ENCODE measurements at places on chromosomes 2 and 18.

- DNase-seq = peak; percentile 23
Observed at GRCh38 chr2:71784734-71785511, 331.6 kb downstream of the DYSF start.

- no peak for DNase-seq
Observed at GRCh38 chr2:201448701-201449100, 2.6 kb downstream of the TRAK2 start.

DNA sequence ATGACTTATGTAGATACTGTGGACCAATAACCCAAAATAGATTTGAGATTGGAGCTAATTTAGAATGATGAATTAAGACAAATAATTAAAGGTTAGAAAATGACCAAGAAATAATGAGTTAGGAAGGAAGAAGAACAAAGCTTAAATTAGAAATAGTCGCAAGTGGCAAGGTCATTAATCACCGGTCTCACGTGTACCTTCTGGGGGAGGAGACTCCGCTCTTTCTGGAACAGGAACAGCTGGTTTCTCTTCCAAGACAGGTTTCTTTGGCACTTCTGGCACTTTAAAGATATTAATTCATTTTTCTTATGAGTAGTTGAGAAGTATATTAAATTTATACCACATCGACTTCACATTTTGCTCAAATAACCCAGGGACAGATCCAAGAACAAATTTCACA is 156.7 kb downstream of the TTN start:
- no peak for DNase-seq

- no peak for DNase-seq
Observed at GRCh38 chr2:30139131-30139870, 7.5 kb upstream of the YPEL5 start.

GRCh38 chr2:105546628-105546974 is 147.8 kb upstream of the FHL2 start:
- DNase-seq = peak; percentile 36

- no peak for DNase-seq
Observed at GRCh38 chr2:95024960-95025405, 525 bp upstream of the MAL start.

DNA sequence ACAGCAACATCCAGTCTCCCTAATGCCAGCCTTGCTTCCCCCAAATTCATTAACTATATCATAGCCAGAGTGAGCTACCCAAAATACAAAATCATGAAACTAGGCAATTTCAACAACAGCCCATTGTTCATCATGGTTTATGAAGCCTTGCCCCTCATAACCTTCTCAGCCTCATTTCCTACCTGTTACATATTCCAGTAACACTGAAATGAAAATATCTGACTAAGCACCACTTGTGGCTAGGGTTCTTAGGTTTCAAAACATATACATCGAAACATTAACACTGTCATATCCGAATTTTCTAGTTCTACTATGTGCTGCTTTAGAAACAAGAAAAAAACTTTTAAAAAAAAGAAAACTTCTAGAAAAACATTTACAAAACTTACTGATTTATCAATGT is 59.5 kb downstream of the ATAD2B start:
- DNase-seq = no peak

DNA sequence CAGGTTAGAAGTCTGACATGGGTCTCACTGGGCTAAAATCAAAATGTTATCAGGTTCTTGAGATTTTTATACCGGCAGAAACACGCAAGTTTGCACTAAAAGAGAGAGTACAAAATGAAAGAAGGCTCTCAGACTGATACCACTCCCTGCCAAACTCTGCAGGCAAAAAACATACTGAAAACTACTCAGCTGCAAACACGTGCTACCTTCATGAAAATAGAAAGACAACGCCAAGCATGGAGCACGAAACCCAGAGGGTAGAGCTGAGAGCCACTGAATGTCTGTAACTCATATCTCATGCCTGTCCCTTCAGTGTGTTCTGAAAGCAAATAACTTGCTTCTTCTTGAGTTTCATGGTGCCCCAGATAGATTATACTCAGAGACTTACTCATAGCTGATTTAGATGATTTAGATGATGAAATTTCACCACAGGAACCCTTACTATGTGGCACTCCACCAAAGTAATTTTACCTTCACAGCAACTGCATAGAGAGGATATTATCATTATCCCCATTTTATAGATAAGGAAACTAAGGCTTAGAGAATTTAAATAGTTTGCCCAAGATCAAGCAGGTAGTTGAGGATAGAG is 313.0 kb upstream of the SLC39A10 start:
- no peak for DNase-seq

DNA sequence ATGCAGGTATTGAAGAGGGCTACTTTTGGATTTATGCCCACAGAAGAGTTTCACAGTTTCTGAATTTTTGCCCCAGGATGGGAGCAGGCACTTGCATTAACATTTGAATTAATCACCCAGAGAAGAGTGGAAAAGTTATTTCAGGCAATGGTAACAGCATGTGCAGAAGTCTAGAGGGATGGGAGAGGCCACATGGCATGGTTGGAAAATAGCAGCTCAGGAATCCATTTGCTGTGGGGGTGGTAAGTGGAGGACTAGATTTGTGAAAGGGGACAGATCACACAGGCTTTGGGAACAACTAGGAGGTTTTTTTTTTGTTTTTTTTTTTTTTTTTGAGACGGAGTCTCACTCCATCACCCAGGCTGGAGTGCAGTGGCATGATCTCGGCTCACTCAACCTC is 65.2 kb downstream of the NEDD4L start:
- no peak for DNase-seq

DNA sequence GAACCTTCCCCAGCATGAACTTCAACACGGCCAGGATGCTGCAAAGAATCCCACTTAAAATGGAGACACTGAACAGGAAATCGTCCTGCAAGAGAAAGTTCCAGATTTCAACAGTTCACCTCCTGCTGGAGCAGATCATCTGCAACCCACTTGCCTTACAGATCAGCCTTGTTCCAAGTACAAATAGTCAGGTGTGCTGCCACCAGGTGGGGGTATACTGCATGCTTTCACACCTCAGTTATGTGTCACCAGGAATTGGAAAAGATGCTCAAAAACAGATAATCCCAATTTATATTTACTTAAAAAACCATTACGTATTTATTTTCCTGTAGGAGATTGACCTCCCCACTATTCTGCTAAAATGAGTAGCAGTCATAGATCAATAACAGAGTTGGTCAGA is 212.3 kb downstream of the MGAT5 start:
- peak; percentile 44 for DNase-seq

DNA sequence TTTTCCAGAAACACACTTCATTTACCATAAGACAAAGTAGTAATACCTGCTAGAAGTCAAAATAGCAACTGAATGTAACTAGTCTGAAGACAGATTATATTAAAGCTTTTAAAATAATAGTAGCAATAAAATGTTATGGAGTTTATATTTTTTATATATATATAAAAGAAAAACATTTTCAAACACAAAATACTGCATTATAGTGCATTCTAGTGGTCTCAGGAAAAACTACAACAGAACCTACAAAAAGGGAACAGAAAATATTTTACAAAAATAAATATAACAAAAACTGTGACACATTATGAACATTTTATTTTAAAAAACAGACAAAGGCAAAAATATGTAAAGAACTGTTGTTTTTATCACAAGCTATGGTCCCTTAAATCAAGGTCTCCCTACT is 48.0 kb downstream of the STRN start:
- no peak for DNase-seq

- no peak for DNase-seq
Observed at GRCh38 chr2:8310557-8311455, 371.1 kb upstream of the ID2 start.

- DNase-seq = peak; percentile 26
Observed at GRCh38 chr18:78731398-78732032, 248.1 kb upstream of the SALL3 start.

GRCh38 chr2:2142345-2142744 is 188.7 kb downstream of the MYT1L start:
- no peak for DNase-seq
